ENCODE measurements at places on chromosomes 5 and 9.
A peak's percentile ranks its signal among the peaks of the same experiment; 100 is the strongest.

- DNase-seq = no peak
These were observed 186.4 kb downstream of the NMUR2 start for GRCh38 chr5:152218694-152219093.

DNA sequence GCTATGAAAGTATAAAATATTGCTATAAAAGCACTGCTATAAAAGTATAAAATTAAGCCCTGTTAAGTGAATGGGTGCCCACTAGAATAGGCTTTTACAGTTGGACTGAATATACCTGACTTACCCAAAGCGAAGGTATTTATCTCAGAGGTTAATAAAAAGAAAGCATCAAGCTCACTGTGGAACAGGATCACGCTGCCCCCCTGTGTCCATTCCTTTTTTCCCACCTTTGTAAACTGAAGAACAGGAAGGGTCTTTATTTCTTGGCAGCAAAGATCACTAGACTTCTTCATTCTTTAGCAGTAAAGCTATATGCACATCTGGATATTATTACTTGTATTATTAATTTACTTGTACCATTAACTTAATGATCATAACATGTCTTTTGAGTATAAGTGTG is 22.1 kb upstream of the PLPP6 start:
- DNase-seq = peak; percentile 17

DNA sequence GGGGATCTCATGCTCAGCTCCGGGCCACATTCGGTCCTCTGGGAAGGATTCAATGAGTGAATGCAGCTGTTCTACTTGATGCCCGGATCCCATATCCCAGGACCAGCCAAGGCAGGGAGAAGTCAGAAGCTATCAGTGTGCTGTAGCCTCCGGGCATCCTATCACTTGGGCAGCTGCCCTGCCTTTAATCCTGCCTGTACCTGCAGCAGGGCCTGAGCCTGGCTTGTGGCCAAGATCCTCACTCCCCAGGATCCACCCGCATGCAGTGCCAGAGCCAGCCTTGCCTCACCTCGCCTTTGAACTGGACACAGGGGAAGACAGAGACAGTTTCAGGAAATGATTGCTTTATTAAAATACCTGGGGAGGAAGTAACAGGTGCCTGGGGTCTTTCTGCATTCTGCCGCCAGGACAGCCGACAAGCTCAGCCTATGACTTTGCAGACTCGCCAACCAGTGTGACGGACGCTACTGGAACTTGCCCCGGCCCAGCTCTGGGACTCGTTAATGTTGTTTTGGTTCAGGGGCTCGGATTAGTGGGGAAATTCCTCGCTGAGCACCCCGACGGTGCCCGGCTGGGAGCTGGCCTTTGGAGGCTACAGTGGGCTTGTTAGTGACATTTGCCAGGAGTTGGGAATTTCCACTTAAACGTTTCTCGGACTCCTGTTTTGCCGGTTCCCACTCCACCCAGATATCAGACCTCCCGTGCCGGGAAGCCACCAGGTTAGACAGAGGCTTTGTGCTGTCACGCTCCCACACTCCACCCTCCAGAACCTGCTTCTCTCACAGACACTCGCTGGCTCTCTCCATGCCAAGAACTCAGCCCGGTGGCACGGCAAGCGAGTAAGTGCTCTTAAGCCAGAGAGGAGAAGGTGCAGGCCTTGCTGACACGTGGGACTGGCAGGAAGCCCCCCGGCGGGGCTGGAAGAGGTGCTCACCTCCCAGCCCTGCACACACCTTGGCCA is 721 bp downstream of the PTGES start:
- no peak for DNase-seq

DNA sequence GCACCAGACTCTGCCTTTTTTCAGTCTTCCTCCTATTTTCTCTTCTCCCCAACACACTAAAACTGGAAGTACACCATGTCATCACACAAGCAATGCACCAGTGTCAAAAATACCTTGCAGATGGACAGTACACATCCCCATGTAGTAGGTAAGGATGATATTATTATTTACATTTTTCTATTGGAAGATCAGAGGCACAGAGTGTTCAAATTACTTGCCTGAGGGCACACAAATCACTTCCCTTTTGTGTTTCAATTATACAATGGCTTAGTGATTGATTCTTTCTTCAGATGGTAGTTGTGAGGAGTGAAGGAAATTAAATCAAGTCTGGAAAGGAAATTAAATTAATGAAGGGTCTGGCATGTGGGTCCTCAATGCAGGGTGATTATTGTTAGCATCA is 39.6 kb downstream of the CTSL start:
- DNase-seq = no peak

GRCh38 chr9:87751423-87751822 is 25.5 kb downstream of the CTSL start:
- DNase-seq = no peak

DNA sequence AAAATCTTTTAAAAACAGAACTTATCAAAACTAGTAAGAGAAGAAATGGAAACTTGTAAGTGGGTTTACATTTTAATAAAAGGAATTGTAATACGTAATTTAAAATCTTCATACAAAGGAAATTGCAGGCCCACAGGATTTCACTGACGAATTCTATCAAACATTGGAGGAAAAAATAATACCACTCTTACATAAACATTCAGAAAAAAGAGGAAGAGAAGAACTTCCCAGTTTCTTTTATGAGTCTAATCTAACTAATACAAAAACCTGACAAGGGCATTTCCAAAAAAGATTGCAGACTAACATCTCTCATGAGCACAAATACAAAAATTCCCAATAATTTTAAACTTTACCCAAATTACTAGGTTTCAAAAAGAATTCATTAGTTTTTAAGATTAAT is 149.0 kb downstream of the RANBP17 start:
- DNase-seq = no peak

DNA sequence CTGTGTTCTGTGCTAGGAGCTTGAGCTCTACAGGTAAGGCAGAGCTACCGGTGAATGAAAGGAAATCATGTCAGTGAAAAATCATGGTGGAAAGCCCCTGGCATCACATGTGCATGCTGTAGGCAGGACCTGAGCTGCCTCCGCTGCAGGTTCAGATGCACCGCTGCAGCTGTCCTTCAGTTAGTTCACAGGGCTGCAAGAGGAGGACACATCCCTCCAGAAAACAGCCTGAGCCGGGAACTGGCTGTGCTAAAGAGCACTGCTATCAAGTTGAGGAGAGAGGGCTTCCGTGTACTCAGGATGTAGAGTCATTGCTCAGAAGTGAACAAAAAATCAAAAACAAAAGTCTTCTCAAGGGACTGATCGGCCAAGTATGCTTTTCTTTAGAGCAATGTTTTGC is 138.6 kb downstream of the ERCC6L2 start:
- DNase-seq = no peak

- DNase-seq = peak; percentile 19
These were observed 460 bp downstream of the DMRTA1 start for GRCh38 chr9:22446950-22447617.

DNA sequence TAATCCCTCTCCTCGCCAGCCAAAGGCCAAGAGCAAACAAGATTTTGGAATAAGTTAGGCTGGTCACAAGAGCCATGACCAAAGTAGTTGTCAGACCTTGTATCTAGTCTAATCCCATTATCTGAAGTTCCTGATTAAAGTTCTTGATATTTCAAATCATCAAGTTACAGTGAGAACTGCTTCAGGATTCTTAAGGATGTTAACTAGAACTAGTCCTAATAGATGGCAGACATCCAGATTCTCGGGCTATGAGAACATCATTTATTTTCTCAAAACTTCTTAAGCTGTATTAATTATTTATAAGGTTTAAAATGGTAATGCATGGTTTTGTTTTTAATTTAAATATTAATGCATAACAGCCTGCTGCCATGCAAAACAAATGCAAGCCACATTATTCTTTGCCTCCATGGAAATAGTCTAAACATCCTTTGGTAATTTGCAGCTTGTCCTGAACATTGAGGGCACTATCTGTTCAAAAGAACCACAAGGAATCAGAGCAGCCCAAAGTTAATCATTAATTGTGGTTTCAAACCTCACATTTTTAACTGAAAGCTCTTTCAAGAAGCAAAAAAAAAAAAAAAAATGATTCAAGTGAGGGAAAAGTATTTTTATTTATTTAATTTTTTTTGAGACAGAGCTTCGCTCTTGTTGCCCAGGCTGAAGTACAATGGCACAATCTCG is 95.1 kb downstream of the TTC39B start:
- peak; percentile 97 for DNase-seq

DNA sequence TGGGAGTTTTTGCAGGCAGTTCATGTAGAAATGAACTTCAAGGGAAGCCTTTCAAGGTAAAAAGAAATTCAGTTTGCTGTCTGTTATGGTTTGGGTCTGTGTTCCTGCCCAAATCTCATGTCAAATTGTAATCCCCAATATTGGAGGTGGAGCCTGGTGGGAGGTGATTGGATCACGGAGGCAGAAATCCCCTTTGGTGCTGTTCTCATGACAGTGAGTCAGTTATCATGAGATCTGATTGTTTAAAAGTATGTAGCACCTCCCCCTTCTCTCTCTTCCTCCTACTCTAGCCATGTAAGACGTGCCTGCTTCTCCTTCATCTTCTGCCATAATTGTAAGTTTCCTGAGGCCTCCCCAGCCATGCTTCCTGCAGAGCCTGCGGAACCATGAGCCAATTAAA is 341.4 kb downstream of the ARHGEF28 start:
- DNase-seq = no peak

- DNase-seq = peak; percentile 86
These were observed at the start of gene TGFBR1 for GRCh38 chr9:99104459-99105151. TGFBR1 (plus strand) TSS chr9:99105113; CDS start chr9:99105206, 93 bp downstream.

DNA sequence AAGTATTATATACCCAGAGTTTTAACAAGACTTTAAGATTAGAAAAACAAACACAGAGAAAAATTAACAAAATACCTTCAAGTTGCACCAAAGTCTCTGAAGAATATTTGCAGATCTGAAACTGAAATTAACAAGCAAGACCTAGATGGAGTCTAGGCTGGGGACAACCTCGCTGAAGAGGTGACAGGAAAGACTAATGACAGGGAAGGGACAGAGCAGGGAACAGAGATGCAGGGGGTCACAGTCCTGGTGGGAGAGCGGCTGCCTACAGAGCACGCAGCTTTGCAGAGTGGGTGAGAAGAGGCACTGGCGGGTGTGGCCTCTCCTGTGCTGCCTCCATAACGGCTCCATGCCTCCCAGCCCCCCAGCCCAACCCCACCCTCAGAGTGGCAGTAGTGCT is 13.5 kb downstream of the RETREG1 start:
- no peak for DNase-seq

DNA sequence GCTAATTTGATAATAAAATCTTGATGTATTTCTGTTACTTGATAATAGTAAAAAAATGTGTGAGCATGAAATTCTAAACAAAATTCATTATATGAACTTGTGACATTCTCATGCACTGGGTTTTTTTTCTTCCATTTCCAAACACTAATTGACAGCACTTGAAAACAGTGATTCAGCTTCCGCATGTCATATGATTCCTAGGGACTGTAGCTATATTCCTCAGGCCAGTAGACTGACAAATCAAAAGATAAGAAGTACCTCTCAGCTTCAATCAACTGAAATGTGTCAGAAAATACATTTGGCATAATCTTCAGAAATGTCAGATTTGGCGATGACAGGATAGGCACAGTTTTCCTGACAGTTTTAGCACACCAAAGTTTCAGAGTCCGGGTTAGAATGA is 52.5 kb downstream of the EFNA5 start:
- peak; percentile 28 for DNase-seq

GRCh38 chr5:149069711-149070110 is 6.8 kb upstream of the SH3TC2 start:
- DNase-seq = no peak

- peak; percentile 10 for DNase-seq
These were observed 472 bp downstream of the FBXO4 start for GRCh38 chr5:41925555-41925951.

- DNase-seq = no peak
These were observed 209.1 kb downstream of the ADGRV1 start for GRCh38 chr5:90767710-90768109.

GRCh38 chr5:16131878-16132277 is 47.7 kb downstream of the MARCHF11 start:
- no peak for DNase-seq

GRCh38 chr9:10773136-10773535 is 160.3 kb upstream of the PTPRD start:
- DNase-seq = no peak

- peak; percentile 91 for DNase-seq
These were observed 545.2 kb downstream of the CSNK1G3 start for GRCh38 chr5:124056991-124057723.

DNA sequence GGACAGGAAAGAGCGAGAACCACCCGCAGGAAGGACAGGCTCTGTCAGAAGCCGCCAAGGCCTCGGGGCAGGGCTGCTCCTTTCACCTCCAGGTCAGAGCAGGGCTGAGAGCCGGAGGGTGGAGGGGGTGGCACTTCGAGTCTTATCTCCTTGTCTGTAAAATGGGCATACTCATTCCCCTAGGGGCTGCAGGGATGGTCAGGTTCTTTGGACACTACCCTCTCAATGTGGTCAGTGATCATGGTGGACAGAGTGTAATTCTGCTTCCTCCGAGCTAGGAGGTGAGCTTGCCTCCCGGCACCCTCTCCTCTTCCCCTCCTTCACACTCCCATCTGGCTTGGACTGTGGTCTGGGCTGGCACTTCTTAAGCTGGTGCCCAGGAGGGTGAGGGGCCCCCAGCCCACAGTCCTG is 39.6 kb downstream of the RGS3 start:
- no peak for DNase-seq

GRCh38 chr5:128446-128845 is 36.5 kb downstream of the PLEKHG4B start:
- no peak for DNase-seq

GRCh38 chr5:59800347-59800893 is 93.1 kb downstream of the PDE4D start:
- DNase-seq = no peak

- DNase-seq = no peak
These were observed 116.4 kb downstream of the APBA1 start for GRCh38 chr9:69555802-69556201.

GRCh38 chr9:37342895-37343294 is 79.6 kb upstream of the GRHPR start:
- DNase-seq = no peak

GRCh38 chr9:15205632-15206420 is 101.2 kb downstream of the TTC39B start:
- DNase-seq = peak; percentile 37

DNA sequence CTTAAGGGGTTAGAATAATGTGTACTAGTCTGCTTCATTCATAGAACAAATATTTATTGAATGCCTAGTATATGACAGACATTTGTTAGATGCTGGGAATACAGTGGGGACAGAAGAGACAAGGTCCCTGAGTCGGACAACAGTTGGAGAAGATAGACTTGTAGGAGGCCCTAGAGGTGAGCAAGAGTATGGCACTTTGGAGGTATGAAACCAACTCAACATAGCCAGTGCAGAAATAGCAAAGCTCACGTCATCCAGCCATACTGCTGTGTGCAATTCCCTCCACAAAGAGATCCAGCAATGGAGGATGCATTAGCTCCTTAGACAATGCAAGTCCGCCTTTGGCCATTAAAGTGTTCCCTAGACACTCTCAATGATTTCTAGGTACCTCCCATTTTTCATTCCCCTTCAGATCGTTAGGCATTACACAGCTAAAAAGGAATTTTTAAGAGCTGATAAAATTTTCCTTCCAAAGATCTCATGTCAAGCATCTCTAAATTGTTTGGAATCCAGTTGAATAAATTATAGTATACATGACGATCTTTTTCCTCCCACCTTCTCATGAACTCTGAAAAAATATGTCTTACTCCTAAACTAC is 1949.6 kb upstream of the WWC1 start:
- DNase-seq = no peak

GRCh38 chr9:134544388-134545214 is 97.0 kb upstream of the COL5A1 start:
- DNase-seq = peak; percentile 72
